ENCODE measurements at places on chromosomes 7 and 10.

- DNase-seq: no peak
Measured at GRCh38 chr7:8762803-8763202, 329.4 kb downstream of the NXPH1 start.

- no peak for DNase-seq
Measured at GRCh38 chr7:50562136-50562535, 3.1 kb downstream of the DDC start.

GRCh38 chr7:158097453-158098124, 490.0 kb downstream of the PTPRN2 start:
- no peak for DNase-seq

GRCh38 chr10:43386549-43386948, 15.1 kb downstream of the FXYD4 start:
- no peak for DNase-seq

GRCh38 chr10:74835963-74836362, 9.6 kb downstream of the KAT6B start:
- no peak for DNase-seq

- no peak for DNase-seq
Measured at GRCh38 chr7:17027143-17027788, 145.5 kb upstream of the AGR3 start.

DNA sequence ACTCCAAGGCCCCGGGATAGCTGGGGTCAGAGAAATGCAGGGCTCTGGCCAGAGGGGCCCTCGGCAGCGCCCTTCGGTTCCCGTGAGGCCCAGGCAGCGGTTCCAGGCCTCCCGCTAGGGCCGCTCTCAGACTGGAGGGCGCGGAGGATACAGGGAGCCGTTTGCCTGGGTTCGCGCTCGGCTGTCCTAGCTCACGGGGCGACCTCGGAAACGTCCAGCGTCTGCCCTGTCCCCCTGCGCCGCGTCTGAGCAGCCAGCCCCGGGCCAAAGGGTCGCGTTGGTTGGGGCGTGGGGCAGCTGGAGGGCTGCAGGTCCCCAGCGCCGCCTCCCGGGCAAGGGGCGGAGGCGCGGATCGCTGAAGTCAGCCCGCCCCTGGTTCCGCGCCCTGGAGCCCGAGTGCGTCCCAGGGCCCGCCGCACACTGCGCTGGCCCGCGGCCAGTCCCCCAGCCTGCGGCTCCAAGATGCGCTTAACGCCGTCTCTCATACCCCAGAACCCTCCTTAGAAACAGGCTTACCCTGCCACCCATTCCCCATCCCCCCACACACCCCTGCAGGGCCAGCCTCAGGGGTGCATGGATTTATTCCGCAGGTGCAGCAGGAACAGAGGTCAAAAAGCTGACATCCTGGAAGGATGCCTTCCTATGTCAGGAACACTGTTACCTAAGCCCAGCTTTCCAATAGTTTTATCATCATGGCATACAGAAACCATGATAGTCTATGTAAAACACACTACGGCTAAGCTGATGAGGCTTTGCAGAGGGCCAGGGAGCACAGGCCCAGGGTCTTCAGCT, 22.1 kb upstream of the OPN4 start:
- no peak for DNase-seq
